CD4-positive, alpha-beta T cell (primary cell): ENCODE measurements at places on chromosomes 16 and 17. TPM values are rescaled to one million over a fixed set of nuclear protein-coding genes. Genes with fewer than 3 reads are reported as not detected.

GRCh38 chr17:14448818-14449217, 147.9 kb downstream of the HS3ST3B1 start:
- no peak for DNase-seq
- no peaks in the 10 kb centered on the region for H3K27me3 ChIP-seq
- H3K27ac ChIP-seq, result no peak overlapping the region
- H3K4me3 ChIP-seq, result no peak overlapping the region
- H3K36me3 ChIP-seq, result no peaks in the 10 kb centered on the region

KIAA0513 gene
- 10.9 TPM for total RNA-seq

DNA sequence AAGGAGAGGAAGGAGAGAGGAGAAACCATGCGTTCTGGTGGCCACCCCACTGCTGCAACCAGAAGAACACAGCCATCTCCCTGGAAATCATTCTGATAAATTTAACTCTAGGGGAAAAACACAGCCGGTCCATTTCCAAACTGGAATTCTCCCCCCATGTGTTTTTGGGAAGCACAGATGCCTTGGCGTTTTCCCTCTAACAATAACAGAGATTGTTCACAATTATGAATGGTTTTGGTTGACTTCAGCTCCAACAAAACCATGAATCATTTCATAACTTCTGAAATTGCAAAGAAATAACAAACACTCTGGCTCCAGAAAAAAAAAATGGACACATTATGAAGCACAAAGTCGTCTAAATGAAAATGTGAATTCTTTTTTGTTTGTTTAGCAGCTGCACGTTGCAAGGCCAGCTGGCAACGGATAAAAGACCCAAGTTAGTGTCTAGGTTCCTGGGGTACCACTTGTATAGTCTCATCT, 46.2 kb downstream of the GNAO1 start:
- DNase-seq, result no peak
- H3K27me3 ChIP-seq, result no peaks in the 10 kb centered on the region
- H3K36me3 ChIP-seq, result no peaks in the 10 kb centered on the region
- H3K4me3 ChIP-seq, result no peak overlapping the region
- H3K4me1 ChIP-seq, result no peaks in the 10 kb centered on the region

- no peak overlapping the region for H3K27ac ChIP-seq
- no peaks in the 10 kb centered on the region for H3K27me3 ChIP-seq
- peaks cover 33% of the 10 kb centered on the region for H3K36me3 ChIP-seq
These were observed 12.4 kb downstream of the RNF40 start for GRCh38 chr16:30774367-30775130.

GRCh38 chr16:3022684-3023414, 893 bp downstream of the HCFC1R1 start:
- H3K27ac ChIP-seq, result peak overlapping the region; percentile 20
- DNase-seq, result no peak
- H3K4me3 ChIP-seq, result peak overlapping the region; percentile 78
- H3K27me3 ChIP-seq, result no peaks in the 10 kb centered on the region

DNA sequence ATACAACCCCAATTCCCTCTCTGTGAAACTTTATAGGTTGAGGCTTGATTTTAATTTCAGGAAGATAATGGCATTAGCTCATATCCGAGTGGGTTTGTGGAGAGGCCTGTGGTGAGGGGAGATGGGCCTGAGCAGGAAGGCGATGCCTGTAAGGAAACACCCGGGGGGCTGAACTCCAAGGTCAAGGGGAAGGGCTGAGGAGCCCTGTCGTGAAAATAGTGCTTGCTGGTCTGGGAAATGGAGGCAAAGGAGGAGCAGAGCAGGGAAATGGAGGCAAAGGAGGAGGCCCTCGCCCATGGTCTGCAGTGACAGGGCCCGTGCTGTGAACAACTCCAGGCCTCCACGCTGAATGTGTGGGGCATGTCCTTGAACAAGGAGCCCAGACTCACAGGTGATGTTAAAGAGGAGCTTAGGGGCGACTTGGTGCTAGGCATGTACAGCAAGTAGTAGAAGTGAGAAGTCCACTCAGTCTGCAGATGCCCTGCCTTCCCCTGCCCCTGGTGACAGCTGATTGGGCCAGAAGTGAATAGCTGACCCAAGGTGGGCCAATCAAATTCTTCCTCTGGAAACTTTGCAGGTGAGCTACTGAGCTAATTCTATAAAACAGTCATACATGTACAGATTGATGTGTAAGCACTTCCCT, 38.1 kb downstream of the MRPS23 start:
- H3K4me3 ChIP-seq, result no peak overlapping the region
- no peaks in the 10 kb centered on the region for H3K36me3 ChIP-seq
- H3K27ac ChIP-seq, result no peak overlapping the region
- H3K27me3 ChIP-seq, result peaks cover 25% of the 10 kb centered on the region
- H3K4me1 ChIP-seq, result peaks cover 7% of the 10 kb centered on the region
- no peak for DNase-seq

DNA sequence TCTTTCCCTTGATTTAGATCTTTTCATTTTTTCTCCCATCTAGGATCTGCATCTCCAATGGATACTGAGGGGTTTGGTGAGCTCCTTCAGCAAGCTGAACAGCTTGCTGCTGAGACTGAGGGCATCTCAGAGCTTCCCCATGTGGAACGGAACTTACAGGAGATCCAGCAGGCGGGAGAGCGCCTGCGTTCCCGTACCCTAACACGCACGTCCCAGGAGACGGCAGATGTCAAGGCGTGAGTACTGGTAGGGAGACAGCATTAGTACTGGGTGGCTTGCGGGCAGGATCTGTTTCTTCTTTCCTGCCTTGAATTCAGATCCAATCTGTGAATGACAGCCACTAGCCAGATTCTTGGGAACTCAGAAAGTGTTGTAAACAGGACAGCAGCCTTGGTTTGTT, 18.3 kb downstream of the NUP93 start:
- no peak overlapping the region for H3K27ac ChIP-seq
- no peaks in the 10 kb centered on the region for H3K27me3 ChIP-seq
- H3K36me3 ChIP-seq, result peaks cover 13% of the 10 kb centered on the region
- H3K4me1 ChIP-seq, result no peaks in the 10 kb centered on the region
- H3K4me3 ChIP-seq, result no peak overlapping the region

DNA sequence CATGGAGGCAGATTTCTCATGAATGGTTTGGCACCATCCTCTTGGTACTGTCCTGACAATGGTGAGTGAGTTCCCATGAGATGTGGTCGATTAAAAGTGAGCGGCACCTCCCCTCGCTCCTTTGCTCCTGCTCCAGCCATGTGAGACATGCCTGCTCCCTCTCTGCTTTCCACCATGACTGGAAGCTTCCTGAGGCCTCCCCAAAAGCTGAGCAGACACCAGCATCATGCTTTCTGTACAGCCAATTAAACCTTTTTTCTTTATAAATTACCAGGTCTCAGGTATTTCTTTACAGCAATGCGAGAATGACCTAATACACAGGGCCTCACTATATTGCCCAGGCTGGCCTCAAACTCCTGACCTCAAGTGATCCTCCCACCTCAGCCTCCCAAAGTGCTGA, 12.1 kb downstream of the ZNF500 start:
- peaks cover 67% of the 10 kb centered on the region for H3K36me3 ChIP-seq
- no peak overlapping the region for H3K4me3 ChIP-seq
- no peaks in the 10 kb centered on the region for H3K4me1 ChIP-seq
- no peak for DNase-seq
- no peaks in the 10 kb centered on the region for H3K27me3 ChIP-seq

GRCh38 chr16:66569827-66570405, 3.7 kb downstream of the CMTM1 start:
- H3K4me3 ChIP-seq, result no peak overlapping the region
- no peaks in the 10 kb centered on the region for H3K4me1 ChIP-seq
- no peak overlapping the region for H3K27ac ChIP-seq

DNA sequence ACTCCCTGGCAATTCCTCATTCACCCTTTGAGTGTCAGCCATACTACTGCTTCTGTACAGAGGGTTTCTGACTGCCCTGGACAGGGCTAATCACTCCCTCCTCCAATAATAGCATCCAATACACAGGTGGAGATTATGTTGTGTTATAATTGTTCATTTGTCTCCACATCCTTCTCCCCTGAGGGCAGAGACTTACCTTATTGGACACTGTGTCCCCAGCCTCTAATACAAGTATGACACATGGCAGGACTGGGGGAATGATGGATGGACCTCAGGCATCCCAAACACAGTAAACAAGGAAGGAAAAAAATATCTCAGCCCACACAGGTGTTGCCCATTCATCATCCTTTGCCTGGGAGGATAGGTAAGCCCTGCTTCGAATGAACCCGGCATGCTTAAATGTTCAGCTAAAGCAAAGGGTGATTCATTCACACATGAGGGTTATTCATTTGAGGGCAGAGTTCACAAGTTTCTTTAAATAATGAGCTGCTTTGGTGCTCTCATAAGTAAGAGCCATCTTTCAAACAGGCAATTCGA, 34.8 kb downstream of the MMD start:
- H3K4me1 ChIP-seq, result no peaks in the 10 kb centered on the region
- no peak overlapping the region for H3K4me3 ChIP-seq
- DNase-seq, result no peak
- no peaks in the 10 kb centered on the region for H3K36me3 ChIP-seq
- no peak overlapping the region for H3K27ac ChIP-seq

DNA sequence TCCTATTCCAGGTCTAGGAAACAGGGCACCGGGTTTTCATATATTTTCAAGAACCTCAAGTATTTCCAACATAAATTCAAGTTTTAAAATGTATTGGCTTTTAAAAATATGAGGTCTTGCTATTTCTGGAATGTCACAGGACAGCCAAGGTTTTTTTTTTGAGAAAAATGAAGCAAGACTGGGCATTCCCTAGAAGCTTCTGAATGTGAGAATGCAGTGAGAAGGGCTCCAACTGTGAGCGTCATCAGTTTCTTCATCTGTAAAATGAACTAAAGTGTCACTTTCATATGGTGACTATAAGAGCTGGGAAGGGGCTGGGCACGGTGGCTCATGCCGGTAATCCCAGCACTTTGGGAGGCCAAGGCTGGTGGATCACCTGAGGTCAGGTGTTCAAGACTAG, 455.8 kb upstream of the MAF start:
- H3K4me1 ChIP-seq, result no peaks in the 10 kb centered on the region
- H3K27ac ChIP-seq, result no peak overlapping the region
- H3K27me3 ChIP-seq, result no peaks in the 10 kb centered on the region
- no peak overlapping the region for H3K4me3 ChIP-seq
- no peak for DNase-seq
- H3K36me3 ChIP-seq, result no peaks in the 10 kb centered on the region

ZNF594 gene
- total RNA-seq, result 3.1 TPM

IGFALS gene
- total RNA-seq, result 0.80 TPM

MMP15 gene
- total RNA-seq, result 0.31 TPM

GRCh38 chr17:38906460-38907228, 18.8 kb upstream of the LASP1NB start:
- H3K27ac ChIP-seq, result no peak overlapping the region
- H3K4me3 ChIP-seq, result no peak overlapping the region
- H3K36me3 ChIP-seq, result peaks cover 84% of the 10 kb centered on the region
- H3K4me1 ChIP-seq, result peaks cover 56% of the 10 kb centered on the region

- no peak for DNase-seq
- no peak overlapping the region for H3K4me3 ChIP-seq
- peaks cover 29% of the 10 kb centered on the region for H3K4me1 ChIP-seq
- H3K36me3 ChIP-seq, result peaks cover 89% of the 10 kb centered on the region
- no peak overlapping the region for H3K27ac ChIP-seq
These were observed 12.7 kb downstream of the KLHL36 start for GRCh38 chr16:84660973-84661372.

HSDL1 gene
- 9.4 TPM for total RNA-seq

DNA sequence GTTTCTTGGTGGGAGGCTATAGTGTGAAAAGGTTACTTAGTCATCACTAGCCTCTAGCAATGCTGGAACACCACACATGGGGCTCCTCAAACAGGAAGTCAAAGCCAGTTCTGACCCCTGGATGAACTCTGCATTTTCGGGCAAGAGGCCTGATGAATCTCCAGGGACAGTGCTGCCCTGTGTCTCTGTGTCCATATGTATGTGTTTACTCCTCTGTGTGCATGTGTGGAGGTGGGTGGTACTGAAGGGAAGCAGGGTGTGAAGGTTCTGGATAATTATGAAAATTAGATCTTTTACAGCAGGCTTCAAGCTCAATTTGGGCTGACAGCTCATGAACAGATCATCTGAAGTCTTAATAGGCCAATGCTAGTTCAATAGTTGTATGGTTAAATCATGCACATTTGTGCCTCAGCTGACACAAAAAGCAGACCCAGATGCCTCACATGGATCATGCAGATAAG, 133.6 kb downstream of the SNX11 start:
- no peak for DNase-seq
- H3K4me3 ChIP-seq, result no peak overlapping the region
- no peaks in the 10 kb centered on the region for H3K36me3 ChIP-seq

DNA sequence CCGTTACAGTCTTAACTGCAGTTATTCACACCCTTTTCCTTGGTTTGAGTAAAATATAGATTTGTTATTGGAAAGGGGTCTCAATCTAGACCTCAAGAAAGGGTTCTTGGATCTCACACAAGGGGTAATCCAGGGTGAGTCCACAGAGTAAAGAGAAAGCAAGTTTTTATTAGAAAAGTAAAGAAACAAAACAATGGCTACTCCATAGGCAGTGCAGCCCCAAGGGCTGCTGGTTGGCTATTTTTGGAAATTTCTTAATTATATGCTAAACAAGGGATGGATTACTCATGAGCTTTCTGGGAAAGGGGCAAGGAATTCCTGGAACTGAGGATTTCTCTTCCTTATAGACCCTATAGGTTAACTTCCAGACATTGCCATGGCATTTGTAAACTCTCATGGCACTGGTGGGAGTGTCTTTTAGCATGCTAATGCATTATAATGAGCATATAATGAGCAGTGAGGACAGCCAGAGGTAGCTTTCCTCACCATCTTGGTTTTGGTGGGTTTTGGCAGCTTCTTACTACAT, 24.5 kb upstream of the MILR1 start:
- H3K36me3 ChIP-seq, result no peaks in the 10 kb centered on the region
- H3K27me3 ChIP-seq, result no peaks in the 10 kb centered on the region
- no peak for DNase-seq
- H3K4me3 ChIP-seq, result no peak overlapping the region
- no peak overlapping the region for H3K27ac ChIP-seq

TNK1 gene
- 11.0 TPM for total RNA-seq

- H3K4me1 ChIP-seq, result no peaks in the 10 kb centered on the region
- DNase-seq, result no peak
- no peaks in the 10 kb centered on the region for H3K27me3 ChIP-seq
- H3K36me3 ChIP-seq, result peaks cover 15% of the 10 kb centered on the region
These were observed 11.4 kb downstream of the KRABD2 start for GRCh38 chr17:8365143-8365542.

DNA sequence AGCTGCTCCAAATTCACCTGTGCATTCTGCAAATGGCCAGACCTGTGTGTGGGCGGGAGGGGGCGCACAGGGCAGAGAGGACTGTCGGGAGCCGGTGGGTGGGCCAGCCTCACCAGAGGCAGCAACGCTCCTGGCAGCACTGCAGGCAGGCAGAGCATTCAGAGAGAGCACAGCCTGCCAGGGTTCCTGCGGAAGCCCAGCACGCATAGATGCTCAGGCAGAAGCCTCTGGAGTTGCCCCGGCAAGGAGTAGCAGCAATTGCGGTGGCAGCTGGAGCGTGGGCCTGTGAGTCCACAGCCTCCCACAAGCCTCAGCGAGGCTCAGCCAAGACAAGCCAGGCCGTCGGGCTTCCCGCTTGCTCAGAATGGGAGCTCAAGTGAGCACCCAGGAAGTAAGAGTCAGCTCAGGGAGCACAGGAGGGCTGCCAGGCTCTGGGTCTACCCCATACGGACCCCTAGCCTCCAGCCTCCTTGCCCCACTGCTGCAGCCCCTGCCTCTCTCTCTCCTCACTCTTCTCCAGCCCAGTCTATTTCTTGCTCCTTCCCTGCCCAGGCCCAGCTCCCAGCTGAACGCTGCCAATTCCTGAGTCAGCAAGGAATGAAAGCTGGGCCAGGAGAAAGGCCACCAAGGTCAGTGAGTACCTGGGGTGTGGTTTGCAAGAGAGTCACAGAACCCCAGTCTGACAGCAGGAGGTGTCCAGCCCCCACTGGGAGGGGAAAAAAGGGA, 9.6 kb downstream of the EMC6 start:
- no peak for DNase-seq
- peaks cover 15% of the 10 kb centered on the region for H3K4me1 ChIP-seq
- H3K36me3 ChIP-seq, result peaks cover 18% of the 10 kb centered on the region
